LNCaP clone FGC (cell line): ENCODE measurements at places on chromosomes 3 and 15.

- no peak for DNase-seq
Measured at GRCh38 chr3:5136211-5136918, 14.3 kb downstream of the ARL8B start.

- DNase-seq = peak; percentile 65
Measured at GRCh38 chr15:33126559-33127290, 67.8 kb downstream of the FMN1 start.

DNA sequence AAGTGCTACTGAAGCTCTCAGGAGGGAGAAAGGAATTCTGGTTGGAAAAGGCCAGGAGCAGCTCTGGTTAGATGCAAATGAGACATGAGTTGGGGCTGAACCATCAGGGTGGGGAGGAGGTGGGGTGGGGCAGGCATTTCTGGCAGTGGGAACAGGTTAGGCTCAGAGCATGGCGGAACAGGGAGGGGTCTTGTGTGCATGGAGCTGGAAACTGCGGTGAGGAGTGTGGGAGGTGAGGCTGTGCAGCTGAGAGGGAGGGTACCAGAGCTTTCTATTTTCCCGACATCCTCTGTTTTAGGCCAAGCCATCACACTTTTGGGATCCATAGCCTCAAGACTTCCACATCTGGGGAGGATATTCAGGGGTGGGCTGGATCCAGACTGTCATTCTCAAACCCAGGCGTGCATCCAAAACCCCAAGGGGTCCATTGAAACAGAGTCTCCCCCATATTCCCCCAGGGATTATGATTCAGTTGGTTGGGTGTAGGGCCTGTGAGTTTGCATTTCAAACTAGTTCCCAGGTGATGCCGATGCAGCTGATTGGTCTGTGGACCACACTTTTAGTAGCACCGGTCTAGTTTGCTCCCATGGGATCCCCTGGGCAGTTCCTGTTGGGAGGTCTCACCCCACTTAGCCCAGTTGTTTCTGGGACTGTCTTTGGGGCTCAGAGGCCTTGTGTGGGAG, 100.9 kb upstream of the TLE3 start:
- no peak for DNase-seq

DNA sequence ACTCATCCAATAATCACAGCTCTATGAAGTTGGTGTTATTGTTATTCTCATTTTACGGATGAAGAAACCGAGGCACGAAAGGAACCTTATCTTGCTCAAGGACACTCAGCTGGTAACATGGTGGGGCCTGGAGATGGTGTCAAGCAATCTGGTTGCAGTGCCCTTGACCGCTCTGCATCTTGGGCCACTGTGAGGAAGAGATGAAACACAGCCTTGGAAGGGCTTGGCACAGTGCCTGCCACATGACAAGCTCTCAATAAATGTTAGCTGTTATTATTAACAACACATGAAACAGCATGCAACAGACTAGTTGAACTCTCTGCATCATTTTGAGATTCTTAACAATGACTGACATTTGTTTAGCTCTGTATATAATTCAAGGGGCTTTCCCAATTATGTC, 10.1 kb upstream of the ITGA11 start:
- no peak for DNase-seq

DNA sequence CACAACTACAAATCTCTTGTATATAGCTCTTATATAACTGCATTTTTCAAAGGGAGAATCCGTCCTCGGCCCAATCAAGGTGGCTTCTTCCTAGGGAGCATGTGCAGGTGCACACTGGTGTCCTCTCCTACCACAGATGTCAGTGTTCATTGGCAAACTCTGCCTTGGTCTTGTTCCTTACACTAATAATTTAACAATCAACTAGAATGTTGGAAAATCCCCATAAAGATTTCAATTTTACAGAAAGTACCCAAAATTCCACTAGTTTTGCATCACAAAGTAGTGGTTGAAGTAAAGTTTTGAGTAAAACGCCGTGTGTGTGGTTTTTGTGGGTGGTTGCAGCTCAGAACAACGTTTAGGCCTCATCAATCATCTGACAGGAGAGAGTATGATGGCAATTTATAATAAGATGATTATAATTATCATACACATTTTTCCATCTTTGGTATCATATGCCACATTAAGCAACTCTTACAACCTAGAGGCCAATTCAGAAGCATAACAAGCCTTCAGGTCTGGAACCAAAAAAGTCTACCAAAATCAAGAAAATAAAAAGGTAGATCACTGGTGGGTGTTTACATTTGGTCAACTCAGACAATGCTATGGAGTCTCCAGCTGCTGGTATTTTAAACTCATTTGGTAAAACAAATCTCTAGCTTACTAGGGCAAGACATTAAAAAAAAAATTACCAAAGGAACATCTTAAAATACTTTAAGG, 128.9 kb upstream of the BHLHE40 start:
- DNase-seq = no peak

DNA sequence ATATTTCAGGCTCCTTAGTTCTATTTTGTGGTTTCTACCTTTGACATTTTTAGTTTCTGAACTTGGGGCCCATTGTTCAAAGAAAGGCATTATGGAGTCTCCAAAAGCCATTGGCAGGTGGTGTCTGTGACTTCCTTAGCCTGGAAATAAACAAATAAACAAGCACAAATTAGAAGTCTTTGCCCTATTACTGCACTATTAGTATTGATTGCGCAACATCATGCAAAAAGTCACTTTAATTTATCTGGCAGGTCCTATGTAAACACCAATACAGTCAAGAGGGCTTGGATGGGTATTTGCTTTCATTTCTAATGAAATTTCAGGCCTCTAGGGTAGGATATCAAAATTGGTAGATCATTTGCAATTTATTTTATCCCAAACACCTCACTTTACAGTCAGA, 85.6 kb downstream of the LPP start:
- DNase-seq = no peak

DNA sequence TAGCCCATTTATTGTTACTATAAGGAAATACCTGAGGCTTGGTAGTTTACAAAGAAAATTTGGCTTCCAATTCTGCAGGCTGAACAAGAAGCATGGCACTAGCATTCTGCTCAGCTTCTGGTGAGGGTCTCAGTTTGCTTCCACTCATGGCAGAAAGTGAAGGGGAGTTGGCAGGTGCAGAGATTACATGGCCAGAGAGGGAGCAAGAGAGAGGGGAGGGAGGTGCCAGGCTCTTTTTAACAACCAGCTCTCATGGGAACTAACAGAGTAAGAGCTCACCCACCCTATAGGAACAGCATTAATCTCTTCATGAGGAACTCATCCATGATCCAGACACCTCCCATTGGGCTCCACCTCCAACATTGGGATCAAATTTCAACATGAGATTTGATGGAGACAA, 437.9 kb downstream of the CHL1 start:
- no peak for DNase-seq

DNA sequence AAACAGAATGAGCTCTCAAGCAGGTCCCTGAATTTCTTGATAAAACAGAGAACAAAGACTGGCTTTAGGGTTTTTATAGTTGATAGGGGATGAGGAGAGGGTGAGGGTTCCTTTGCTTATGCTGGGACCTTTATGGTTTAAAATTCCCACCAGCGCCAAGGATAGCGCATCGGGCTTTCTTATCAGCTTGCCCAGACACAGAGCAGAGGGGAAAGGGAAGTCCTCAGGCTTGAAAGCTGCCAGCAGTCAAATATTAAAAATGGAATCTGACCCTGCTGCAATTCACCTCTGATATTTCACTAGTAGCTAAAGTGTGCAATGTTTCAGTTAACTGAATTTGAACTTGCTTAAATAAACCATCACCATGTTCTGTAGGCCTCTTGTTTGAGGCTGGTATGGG, 55.0 kb upstream of the EPHA3 start:
- no peak for DNase-seq

DNA sequence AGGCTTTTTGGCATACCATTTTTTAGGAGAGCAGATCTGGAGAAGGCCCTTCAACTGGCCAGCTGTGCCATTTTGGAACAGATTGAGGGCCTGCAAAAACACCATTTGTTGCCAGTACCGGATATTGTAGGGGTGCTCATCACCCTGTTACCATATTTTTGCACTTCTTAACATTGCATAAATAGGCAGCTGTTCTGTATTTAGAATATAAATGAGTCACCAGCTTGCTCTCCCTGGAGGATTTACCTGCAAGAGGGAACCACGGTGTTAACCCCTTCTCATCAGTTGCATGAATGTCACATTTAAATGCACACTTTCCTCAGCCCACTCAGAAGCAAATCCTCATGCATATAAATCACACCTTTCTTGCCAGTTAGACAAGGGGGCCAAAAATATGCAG, 435.6 kb downstream of the ROBO2 start:
- no peak for DNase-seq

DNA sequence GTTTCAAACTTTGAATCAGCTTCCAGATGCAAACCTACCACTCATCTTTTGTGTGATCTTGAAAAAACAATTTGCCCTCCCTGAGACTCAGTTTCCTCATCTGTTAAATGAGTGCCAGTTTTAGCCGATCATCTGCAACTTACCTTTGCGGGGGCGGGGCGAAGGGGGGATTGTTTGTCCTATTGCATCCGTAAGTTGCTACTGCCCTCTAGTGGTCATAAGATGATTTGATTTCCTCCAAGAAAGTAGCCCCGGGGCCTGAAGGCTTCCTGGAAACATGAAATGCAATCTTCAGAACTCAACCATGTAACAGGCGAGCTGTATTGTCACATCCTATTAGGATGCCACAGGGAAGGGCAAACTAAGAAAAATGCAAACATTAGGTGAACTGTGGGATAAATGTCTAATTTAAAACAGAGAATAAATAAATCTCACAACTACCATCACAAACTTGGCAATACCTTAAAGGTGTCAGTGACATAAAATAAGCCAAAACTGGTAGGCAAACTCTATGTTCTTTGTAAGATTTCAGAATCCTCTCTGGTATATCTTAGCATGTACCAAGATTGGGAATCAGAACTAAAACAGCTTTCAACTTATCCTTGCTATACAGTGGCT, 63.5 kb upstream of the CLDN18 start:
- DNase-seq = peak; percentile 41

- DNase-seq = peak; percentile 22
Measured at GRCh38 chr3:107024551-107025026, 352.6 kb upstream of the CCDC54 start.

DNA sequence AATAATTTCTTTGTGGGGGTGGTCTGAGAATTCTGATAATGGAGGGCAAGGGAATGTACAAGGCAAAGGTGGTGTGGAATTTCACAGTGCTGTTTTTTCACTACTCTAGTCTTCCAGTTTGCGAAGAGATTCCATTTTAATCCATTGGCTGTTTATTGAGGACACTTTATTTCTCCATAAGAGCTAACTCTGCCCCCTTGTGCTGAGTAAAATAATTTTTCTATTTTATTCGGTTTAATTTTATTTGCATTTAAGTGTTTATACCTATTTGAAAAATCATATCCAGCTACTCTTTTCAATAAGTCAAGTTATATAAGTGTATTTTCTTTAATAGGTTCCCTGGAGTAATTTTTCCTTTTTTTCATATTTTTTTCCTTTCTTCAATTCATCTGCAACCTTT, 840.1 kb downstream of the TUSC7 start:
- no peak for DNase-seq

- DNase-seq = no peak
Measured at GRCh38 chr15:27324886-27325615, 354.1 kb downstream of the GABRG3 start.

DNA sequence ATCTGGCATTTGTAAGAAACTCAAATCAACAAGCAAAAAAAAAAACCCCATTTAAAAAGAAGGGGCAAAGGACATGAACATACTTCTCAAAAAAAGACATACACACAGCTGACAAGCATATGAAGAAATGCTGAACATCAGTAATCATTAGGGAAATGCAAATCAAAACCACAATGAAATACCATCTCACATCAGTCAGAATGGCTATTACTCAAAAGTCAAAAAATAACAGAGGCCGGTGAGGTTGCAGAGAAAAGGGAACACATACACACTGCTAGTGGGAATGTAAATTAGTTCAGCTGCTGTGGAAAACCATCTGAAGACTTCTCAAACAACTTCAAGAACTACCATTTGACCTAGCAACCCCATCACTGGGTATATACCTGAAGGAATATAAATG, 199.4 kb upstream of the THBS1 start:
- DNase-seq = no peak

- no peak for DNase-seq
Measured at GRCh38 chr15:57282686-57283085, 93.6 kb upstream of the CGNL1 start.

DNA sequence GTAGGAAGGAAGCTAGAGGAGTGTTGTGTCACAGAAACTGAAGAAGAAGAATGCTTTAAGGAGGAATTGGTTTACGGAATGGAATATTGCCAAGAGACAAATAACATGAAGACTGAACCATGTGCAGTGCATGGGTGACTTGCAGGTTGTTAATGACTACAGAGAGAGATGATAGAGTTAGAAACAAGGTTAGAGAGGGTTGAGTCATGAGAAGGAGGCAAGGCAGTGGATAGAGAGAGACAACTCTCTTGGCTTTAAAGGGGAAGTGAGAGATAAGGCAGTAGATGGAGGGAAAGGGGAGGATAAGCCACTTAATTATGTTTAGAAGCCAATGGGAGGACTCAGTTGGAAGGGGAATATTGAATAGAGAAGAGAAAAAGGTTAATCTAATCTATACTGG, 119.3 kb upstream of the CCNL1 start:
- DNase-seq = no peak

DNA sequence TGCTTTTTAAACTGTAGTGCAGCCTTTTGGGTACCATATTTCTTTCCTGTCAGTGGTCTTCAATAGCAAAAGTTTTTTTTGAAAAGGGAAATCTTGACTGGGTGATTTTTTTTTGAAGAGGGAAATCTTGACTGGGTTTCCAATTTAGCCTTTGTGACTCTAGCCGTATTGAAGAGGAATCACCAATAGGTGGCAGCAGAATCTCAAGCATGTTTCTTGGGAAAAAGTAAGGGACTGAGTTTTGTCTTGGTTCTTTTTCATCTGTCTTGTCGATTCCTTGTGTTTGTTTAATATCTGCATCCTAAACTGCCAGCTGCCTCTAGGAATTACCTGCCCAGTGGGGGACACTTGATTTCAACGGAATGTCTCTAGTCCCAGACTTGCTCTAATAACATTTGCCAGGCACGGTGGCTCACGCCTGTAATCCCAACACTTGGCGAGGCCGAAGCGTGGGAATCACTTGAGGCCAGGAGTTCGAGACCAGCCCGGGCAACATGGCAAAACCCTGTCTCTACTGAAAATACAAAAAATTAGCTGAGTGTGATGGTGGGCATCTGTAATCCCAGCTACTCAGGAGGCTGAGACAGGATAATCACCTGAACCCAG, 89.2 kb downstream of the RBPMS2 start:
- DNase-seq = no peak

DNA sequence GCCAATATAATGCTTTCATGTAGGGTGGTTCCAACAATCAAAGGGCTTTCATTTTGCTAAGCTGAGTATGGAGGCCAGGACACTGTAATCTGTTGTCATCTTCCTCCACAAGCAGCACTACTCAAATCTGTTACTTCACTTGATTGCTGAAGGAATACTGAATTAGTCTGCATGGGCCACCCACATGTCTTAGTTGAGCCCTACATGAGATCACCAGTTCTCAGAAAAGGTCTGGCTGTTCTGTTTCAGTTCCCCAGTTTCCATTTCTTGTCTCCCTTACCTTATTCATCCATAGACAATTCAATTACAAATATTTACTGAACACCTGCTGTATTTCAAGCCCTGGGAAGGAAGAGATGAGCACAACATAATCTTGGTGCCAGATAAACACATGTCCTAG, 119.2 kb downstream of the FHIT start:
- no peak for DNase-seq
